Right lobe of liver (tissue), 6 donors: ENCODE measurements at places on chromosomes 1 and 21. TPM values are rescaled to one million over a fixed set of nuclear protein-coding genes. Genes with fewer than 3 reads are reported as not detected.

- no peak overlapping the region for H3K27ac ChIP-seq
- DNase-seq: no peak
- no peaks in the 10 kb centered on the region for H3K36me3 ChIP-seq
- H3K4me3 ChIP-seq: no peak overlapping the region
- H3K4me1 ChIP-seq: no peaks in the 10 kb centered on the region
- H3K27me3 ChIP-seq: no peaks in the 10 kb centered on the region
Measured at GRCh38 chr21:20944139-20944538, 54.1 kb upstream of the NCAM2 start.

GRCh38 chr21:26377111-26377694 is 195.9 kb downstream of the CYYR1 start:
- H3K27ac ChIP-seq: no peak overlapping the region
- H3K4me3 ChIP-seq: no peak overlapping the region
- H3K36me3 ChIP-seq: no peaks in the 10 kb centered on the region
- no peak for DNase-seq

- no peaks in the 10 kb centered on the region for H3K36me3 ChIP-seq
- no peaks in the 10 kb centered on the region for H3K27me3 ChIP-seq
- no peak overlapping the region for H3K4me3 ChIP-seq
Measured at GRCh38 chr1:206856674-206857464, 8.6 kb upstream of the IL20 start.

RAP1GAP gene
- total RNA-seq: 8.0 TPM

DNA sequence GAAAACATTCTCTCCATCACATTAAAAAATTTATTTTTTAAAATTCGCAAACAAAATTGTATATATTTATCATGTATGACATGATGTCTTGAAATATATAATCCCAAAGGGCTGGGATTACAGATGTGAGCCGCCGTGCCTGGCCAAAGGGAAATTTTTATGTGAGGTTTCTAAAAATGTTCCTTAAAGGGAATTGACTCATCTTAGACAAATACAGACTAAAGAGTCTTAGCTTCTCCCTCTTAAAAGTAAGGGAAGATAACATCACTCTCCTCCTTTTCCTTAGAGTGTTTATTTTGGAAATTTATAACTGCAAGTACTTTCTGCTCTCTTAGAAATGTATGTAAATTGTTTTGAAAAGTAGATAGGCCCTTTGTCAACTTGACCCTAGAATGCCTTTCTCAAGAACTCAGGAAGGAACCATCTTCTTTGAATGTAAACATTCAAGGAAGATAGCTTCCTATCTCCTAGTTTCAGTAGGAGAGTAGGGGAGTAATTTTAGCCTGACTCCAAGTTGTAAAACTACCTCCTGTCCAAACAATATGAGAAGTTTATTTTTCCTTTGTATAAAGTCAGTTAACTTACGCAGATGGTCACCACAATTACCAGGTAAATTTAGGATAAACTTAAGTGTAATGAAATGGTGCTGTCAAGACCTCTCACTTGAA is 59.5 kb downstream of the C21orf91 start:
- no peaks in the 10 kb centered on the region for H3K36me3 ChIP-seq
- no peak overlapping the region for H3K27ac ChIP-seq
- no peaks in the 10 kb centered on the region for H3K27me3 ChIP-seq
- no peak overlapping the region for H3K4me3 ChIP-seq
- no peak for DNase-seq

SRP9 gene
- 133 TPM for total RNA-seq

DNA sequence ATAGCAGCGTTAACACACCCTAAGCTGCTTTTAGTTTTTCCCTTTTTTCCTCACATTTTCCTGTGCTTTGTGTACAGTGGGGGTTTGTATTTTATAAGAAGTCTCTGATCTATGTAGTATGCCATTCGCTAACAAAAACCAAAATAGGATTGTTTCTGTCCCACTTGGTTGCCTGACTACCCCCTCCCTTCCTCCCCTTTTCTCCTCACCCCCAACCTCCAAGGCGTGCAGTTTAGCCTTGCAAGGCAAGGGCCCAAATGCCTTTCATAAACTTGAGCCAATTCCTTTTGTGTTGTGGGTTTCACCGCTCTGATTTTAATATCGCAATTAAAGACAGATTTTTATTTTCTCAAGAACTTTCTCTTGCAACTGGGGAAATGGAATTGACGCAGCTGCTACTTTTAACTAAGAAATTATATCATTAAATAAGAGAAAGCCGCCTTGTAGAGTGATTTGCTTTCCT is 276.9 kb downstream of the TM2D1 start:
- no peak overlapping the region for H3K4me3 ChIP-seq
- H3K4me1 ChIP-seq: no peaks in the 10 kb centered on the region
- DNase-seq: no peak
- H3K27ac ChIP-seq: peak overlapping the region; percentile 18

GMEB1 gene
- total RNA-seq: 5.7 TPM

- no peaks in the 10 kb centered on the region for H3K4me1 ChIP-seq
- H3K36me3 ChIP-seq: no peaks in the 10 kb centered on the region
- DNase-seq: no peak
- no peak overlapping the region for H3K27ac ChIP-seq
- H3K4me3 ChIP-seq: no peak overlapping the region
- H3K27me3 ChIP-seq: no peaks in the 10 kb centered on the region
Measured at GRCh38 chr1:84294751-84295150, 6.8 kb upstream of the SAMD13 start.

- no peaks in the 10 kb centered on the region for H3K27me3 ChIP-seq
- no peaks in the 10 kb centered on the region for H3K4me1 ChIP-seq
- H3K27ac ChIP-seq: no peak overlapping the region
- no peak overlapping the region for H3K4me3 ChIP-seq
- DNase-seq: peak; percentile 92
- H3K36me3 ChIP-seq: no peaks in the 10 kb centered on the region
Measured at GRCh38 chr1:177912991-177913390, 56.9 kb downstream of the SEC16B start.

TIPRL gene
- 19.7 TPM for total RNA-seq

- peaks cover 11% of the 10 kb centered on the region for H3K36me3 ChIP-seq
- H3K4me3 ChIP-seq: peak overlapping the region; percentile 86
- no peaks in the 10 kb centered on the region for H3K27me3 ChIP-seq
- DNase-seq: no peak
- peak overlapping the region; percentile 83 for H3K27ac ChIP-seq
Measured at GRCh38 chr1:54200519-54200997, 591 bp downstream of the MRPL37 start.

DNA sequence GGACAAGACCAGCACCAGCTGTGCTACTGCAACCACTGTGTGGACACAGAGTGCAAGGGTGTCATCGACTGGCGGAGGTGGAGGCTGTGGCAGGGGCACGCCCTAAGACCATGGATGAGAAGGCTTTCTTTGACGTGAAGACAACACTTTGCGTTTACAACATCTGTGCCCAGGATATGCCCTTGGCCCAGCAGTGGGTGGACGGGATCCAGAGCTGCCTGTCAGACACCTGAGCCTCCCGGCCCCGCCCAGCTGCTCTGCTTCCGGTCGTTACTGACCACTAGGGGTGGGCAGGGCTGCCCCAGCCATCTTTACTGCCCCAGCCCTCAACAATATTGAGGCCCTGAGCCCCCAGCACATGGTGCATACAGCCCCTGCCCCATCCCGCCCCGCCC is 21.4 kb upstream of the NPPB start:
- DNase-seq: no peak
- H3K36me3 ChIP-seq: no peaks in the 10 kb centered on the region
- H3K4me3 ChIP-seq: no peak overlapping the region
- no peak overlapping the region for H3K27ac ChIP-seq
- H3K4me1 ChIP-seq: no peaks in the 10 kb centered on the region

- H3K4me1 ChIP-seq: no peaks in the 10 kb centered on the region
- no peaks in the 10 kb centered on the region for H3K27me3 ChIP-seq
- no peak overlapping the region for H3K4me3 ChIP-seq
- DNase-seq: no peak
- H3K27ac ChIP-seq: no peak overlapping the region
Measured at GRCh38 chr1:97832481-97832880, 88.4 kb downstream of the DPYD start.
